ENCODE measurements at places on chromosomes 16 and 17. TPM values are rescaled to one million over a fixed set of nuclear protein-coding genes. Genes with fewer than 3 reads are reported as not detected.

DNA sequence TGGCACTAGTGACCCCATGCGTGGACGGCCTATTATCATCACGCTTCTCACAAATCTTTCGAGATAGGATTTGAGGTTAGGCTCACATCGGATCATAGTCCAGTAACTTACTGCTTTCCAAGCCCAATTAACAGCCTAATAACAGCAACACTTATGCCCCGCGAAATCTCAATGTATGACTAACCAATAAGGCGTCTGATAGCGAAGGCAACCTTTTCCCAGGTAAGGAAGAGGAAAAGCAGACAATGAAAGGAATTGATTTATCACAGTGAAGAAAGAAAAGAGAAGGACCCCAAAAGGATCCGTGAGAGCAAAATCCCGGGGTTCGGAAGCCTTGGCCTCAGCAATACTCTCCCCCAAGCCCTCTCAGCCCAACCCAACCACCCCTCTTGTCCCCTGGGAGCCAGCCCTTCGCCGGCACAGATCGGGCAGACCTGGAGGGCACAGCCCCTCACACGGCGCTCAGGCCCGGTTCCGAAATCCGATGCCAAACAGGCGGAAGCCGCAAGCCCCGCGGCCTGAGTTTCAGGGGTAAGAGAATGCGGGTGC lies 534 bp downstream of the GPATCH8 start:
- DNase-seq: peak; percentile 37

DNA sequence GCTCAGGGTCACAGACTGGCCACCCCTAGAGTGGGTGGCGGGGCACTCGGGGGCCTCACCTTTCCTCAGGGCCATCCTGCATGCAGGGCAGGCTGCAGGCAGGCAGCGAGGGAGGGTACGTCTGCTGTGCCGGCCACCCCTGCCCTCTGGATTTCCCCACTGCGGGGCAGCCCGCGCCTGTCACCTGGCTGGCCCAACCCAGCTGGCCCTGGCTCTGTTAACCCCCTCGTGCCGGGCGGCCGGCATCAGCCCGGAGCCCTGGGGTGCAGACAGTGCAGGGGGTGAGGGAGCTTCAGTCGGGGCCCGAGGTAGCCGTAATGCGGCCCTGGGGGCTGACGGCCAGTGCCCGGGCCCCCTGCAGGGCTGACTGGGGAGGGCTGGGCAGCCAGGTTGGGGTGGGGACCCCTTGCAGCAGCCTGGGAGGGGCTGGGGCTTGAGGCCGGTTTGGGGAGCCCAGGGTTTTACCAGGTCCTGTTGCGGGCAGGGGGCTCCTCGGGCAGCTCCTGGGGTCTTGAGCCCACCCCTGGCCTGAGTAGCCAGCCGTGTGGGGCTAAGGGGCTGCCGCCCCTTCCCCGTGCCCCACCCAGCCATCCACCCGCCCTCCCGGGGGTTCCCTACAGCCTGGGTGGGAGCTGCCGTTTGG lies at the start of gene IGFALS:
Gene IGFALS (minus strand): TSS at position 128 of the 643 bp plus-strand sequence. CDS start 53 bp downstream, at position 75.
- DNase-seq: peak; percentile 9

GRCh38 chr16:80084614-80085013 lies 456.2 kb upstream of the DYNLRB2 start:
- peak; percentile 13 for DNase-seq

- peak; percentile 77 for DNase-seq
Observed at GRCh38 chr17:19647697-19648474, 665 bp upstream of the ALDH3A2 start.

Gene RHBDF2
- total RNA-seq: 6.6 TPM

- no peak for DNase-seq
Observed at GRCh38 chr16:66493490-66494401, 56.2 kb downstream of the TK2 start.

- peak; percentile 93 for DNase-seq
Observed at GRCh38 chr16:85123891-85124635, 11.8 kb upstream of the CIBAR2 start.

DNA sequence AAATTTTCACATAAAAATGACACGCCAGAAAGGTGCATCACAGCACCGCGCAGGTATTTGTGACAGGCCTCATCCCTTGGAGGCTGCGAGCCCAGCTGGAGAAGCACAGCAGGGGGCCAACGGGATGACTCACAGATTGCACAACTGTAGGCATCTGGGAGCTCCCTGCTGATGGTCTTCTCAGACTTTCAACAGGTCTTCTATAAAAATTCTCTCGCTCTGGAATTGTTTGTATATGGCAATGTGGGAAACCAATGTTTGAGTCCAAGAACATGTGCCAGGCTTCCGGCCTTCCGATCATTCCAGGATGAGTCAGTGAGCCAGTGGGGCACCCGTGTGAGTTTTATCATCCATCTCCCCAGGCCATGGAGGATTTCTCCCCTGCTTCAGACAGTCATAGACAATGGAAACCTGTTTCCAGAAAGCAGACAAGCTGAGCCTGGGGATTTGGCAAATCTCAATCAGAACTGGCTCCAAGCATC lies 24.1 kb upstream of the ADORA2B start:
- DNase-seq: peak; percentile 22

DNA sequence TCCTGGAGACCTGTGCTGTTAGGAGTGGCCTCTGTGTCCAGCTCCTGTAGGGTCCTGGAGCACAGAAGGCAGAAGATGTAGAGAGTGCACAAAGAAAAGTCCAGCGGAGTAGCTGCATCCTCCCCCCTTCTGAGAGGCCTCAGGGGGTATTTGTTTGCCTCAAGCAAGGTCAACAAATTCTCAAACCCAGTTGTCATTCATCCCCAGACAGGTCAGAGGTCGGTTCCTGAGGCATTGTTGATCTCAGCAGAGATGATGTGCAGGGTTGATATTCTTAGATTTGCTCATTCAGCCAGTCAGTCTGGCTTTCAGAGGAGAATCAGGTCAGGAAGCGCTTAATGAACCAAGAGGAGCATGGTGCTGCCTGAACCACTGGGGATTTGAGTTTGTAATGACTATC lies 8.3 kb upstream of the RBFOX1 start:
- no peak for DNase-seq

Gene BICDL2
- not detected for total RNA-seq

GRCh38 chr16:52920331-52920730 lies 132.4 kb downstream of the CHD9NB start:
- DNase-seq: no peak

Gene KRTAP9-2
- total RNA-seq: not detected

GRCh38 chr17:15392326-15392741 lies 50.9 kb upstream of the TEKT3 start:
- no peak for DNase-seq

Gene SEPTIN1
- 1.1 TPM for total RNA-seq

DNA sequence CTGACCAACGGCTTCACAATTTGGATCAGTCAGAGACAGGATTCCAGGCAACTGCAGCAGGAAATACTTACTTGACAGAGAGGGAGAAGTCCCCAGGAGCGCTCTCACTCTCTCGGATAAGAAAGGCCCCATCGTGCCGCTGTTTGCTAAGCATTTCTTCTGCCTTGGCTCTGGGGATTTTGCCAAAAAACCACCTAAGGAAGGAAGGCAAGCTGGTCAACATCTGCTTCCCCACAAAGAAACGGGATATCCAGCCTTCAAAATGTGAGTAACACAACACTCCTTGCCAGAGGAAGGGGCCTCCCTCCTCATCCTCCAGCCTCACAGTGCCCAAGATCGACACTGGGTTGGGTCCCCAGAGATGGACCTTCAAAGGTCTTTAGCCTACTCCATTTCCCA lies 36.6 kb upstream of the SLC25A19 start:
- DNase-seq: no peak

GRCh38 chr16:73172241-73172972 lies 124.5 kb upstream of the ZFHX3 start:
- DNase-seq: peak; percentile 73

- DNase-seq: no peak
Observed at GRCh38 chr17:39097150-39097519, 54.3 kb downstream of the PLXDC1 start.

GRCh38 chr16:53556521-53556920 lies 53.5 kb upstream of the AKTIP start:
- no peak for DNase-seq

- DNase-seq: no peak
Observed at GRCh38 chr16:73215678-73216377, 167.9 kb upstream of the ZFHX3 start.

GRCh38 chr16:89261691-89262563 lies 44.4 kb downstream of the ZNF778 start:
- DNase-seq: no peak

GRCh38 chr16:6250511-6250910 lies 1082.1 kb upstream of the RBFOX1 start:
- no peak for DNase-seq

- no peak for DNase-seq
Observed at GRCh38 chr16:82220541-82220940, 50.5 kb upstream of the MPHOSPH6 start.

DNA sequence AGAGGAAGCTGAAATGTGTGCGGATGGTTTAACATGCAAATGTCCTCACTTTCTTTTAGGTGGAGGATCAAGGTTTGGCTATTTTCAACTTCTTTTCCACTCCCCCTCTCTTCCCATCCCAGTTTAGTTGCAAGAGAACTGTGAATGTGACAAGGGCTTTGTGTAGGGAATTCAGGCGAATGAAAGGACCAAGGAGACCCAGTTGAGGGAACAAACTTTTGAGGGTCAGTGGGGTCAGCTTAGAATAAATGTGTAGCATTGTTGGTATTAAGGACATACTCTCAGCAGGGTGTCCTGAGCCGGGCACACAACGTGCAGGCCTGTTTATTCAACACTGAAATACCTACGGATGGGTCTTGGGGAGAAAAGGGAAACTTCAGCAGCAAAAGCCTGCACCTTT lies 346.0 kb downstream of the PMP22 start:
- DNase-seq: no peak

Data from psoas muscle (tissue), 8 donors.